Right hindlimb (tissue), 1 donor: ENCODE measurements at places on chromosomes 4 and X.
A peak's percentile ranks its signal among the peaks of the same experiment; 100 is the strongest.

DNA sequence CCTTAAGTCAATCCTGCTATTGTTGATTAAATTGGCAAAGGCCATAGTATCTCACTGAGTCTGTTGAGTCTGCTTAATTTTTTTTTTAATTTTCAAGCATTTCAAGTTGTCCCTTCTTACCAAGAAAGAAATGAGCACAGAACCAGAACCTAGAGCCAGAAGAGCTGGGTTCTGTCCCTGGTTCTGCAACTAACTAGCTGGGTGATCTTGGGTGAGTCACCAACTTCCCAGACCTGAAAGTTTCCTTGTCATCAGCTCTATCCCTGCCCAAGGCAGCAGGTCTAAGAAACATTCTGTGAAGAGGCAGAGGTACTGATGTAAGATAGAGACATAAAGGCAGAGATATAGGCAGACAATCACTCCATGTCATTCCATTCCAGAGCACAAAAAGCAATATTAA lies 17.3 kb downstream of the TEC start:
- no peak for DNase-seq

DNA sequence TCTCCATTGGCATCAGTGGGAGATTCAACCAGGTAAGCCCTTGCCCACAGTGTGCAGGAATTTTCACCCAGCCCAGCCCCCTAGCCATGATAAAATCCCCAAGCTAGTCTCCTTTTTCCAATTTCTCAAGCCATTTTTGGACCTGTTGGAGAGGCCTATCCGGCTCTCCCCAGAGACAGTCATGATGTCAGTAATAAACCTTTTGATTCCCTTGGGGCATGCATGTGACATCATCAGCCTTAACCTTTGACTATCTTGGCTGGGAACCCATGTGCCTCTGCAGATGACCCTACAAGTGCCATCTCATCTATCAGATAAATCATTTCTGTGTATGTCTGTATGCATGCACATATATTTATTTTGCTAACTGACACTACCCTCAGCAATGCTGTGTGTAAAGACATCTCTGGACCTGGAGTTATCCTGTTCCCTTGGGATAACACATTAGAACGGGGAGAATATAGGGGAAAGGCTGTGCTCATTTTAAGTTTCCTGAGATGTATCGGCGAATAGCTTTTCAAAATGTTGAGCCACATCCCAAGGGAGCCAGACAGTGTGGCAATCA lies 51.0 kb downstream of the CYTL1 start:
- no peak for DNase-seq

DNA sequence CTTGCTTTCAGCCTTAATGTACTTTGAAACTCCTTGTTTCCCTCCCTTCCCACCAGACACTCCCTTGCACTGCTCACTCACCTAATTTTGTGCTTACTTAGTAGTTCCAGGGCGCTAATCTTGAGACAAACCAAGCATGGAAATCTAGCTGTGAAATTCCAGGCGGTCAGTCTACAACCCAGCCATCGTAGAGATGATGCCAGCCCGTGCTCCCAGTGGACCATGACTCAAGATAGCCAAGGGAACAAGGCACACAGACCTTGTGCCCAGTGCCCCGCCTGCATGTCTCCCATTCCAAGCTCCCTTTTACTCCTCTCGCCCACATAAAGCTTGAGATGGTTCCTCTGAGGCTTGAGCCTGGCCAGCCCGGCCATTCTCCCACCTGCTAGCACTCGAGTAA lies 11.1 kb downstream of the TREX2 start:
- no peak for DNase-seq

GRCh38 chr4:92303621-92304027 lies at the start of gene GRID2:
Gene GRID2, plus strand, starts transcription at chr4:92303966.
- peak; percentile 59 for DNase-seq

GRCh38 chrX:47235691-47236103 lies 2.9 kb downstream of the USP11 start:
- no peak for DNase-seq

- no peak for DNase-seq
Measured at GRCh38 chr4:108954880-108955279, 192.0 kb upstream of the ETNPPL start.

DNA sequence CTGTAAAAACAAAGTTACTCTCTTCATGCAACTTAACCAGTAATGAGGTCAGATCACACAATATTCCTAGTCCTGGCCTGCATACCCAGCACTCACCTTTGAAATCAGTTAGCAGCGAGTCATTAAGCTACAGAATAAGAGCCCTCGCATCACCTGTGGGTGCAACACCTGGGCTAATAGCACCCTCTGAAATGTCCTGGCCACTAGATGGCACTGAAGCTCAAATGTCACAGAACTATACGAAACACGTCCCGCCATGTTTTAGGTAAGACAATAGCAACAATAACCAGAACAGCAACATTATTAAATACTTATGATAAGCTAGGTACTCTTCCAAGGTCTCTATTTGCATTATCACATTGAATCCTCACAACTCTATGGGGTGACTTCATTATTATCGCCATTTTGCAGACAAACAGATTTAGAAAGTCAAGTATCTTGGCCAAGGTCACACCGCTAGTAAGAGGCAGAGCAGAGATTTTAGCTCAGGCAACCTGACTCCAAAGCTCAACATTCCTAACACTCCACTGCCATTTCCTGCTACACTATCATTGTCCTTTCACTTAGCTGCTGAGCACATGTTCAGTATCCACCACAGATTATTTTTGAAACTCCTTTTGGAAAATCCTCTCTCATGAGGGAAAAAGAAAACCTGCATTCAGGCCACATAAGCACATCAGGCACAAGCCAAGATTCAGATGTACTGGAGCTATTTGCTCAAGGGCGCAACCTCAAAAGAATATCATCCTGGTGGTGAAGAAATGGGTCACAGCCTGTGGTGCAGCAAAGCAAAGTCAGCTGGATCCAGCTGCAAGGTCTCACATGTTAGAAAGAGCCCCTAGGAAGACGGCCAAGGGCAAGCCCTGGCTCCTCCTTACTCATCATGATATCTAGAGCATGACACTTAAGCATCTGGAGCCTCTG lies 59.5 kb upstream of the KDR start:
- peak; percentile 22 for DNase-seq

DNA sequence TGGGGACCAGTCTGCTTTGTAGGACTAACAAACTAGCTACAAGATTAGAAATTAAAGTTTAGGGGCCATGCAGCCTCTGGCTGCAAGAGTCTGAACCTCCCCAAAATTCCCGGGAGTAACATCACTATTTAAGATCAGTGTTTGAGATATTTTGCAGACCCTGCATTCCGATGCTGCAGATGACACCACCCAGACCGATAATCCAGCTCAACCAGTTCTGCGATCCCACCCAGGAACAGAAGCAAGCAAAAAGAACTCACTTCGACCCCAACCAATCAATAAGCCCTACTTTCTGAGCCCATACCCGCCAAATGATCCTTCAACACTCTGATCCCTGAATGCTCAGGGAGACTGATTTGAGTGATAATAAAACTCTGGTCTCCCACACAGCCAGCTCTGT lies 877.8 kb downstream of the FAT4 start:
- DNase-seq = no peak

DNA sequence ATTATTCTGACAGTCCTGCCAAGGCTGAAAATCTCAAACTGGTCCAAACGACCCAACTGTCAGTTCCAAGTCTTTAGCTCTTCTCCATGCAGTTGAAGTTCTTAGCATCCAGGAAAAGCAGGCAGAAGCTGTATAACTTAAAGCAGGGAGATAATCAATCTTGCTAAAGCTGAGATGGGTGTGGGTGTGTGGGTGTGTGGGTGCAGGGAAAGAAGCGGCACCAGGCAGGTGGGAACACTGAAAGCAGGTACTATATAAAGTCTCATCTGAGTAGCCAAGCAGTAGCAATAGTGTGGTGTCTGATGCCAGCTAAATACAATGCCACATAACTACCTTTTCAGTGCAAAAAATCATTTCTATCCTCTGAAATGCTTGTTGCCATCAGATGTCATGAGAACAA lies 69.7 kb upstream of the EGFL6 start:
- DNase-seq = no peak

- DNase-seq = no peak
Measured at GRCh38 chr4:140133576-140133975, 20.4 kb downstream of the MAML3 start.

- no peak for DNase-seq
Measured at GRCh38 chr4:183374950-183375555, 52.8 kb upstream of the CLDN24 start.

DNA sequence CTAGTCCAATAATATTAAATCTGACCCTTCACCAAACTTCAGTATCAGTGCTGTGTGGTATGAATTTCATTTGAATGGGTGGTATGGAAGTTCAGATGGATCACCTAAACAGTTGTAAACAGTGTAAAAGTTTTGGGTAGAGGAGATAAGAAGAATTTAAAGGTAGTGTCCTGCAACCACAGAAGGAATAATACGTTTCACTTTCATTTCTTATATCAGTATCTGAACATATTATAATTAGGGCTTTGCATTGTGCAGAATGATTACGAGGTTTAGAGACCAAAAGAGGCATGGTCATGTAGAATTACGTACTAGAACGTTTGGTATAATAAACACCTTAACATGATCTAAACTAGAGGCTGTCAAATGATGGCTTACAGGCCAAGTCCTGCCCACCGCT lies 116.1 kb downstream of the PDLIM5 start:
- no peak for DNase-seq

- DNase-seq = no peak
Measured at GRCh38 chr4:165532976-165533375, 154.2 kb downstream of the CPE start.

DNA sequence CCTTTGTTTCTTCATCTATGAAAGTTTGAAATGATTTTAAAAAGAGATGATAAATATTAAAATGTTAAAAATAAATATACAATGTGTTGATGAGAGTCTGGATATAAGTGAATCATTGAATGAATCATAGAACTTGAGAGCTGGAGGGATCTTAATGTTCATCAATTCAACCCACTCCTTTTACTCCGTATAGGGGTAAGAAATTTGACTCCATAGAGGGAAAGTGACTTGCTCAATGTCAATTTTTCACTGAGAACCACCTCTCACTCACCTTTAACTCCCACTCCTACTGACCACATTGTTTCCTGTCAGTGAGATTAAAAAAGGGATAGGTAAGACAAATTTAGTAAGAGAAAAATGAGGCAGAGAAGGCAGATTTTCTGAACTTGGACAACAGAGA lies 557.2 kb upstream of the GRIA3 start:
- no peak for DNase-seq

GRCh38 chrX:1391370-1391706 lies 575 bp downstream of the SLC25A6 start:
- no peak for DNase-seq

DNA sequence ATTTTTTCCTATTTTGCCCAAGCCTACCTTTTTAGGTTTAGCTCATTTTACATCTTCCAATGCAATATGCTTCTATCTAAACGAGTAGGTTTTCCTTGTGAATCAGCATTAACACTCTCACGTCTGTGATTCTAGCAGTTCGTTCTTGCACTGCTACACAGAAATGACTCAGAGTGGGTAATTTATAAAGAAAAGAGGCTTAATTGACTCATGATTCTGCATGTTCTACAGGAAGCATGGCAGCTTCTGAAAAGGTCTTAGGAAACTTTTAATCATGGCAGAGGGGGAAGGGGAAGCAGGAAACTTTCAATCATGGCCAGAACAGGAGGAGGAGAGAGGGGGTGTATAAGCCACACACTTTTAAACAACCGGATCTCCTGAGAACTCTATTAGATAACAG lies 44.9 kb downstream of the SPANXN1 start:
- no peak for DNase-seq

GRCh38 chr4:38490753-38491446 lies 173.1 kb upstream of the KLF3 start:
- DNase-seq = no peak

GRCh38 chrX:39481621-39482020 lies 616.1 kb downstream of the BCOR start:
- DNase-seq = no peak

GRCh38 chr4:109616243-109616642 lies 56.2 kb downstream of the MCUB start:
- no peak for DNase-seq

- no peak for DNase-seq
Measured at GRCh38 chr4:172698256-172698655, 470.4 kb upstream of the GALNT7 start.

- no peak for DNase-seq
Measured at GRCh38 chr4:148514041-148514440, 71.8 kb upstream of the NR3C2 start.

- peak; percentile 42 for DNase-seq
Measured at GRCh38 chr4:122992057-122992456, 69.7 kb upstream of the NUDT6 start.

- DNase-seq = no peak
Measured at GRCh38 chr4:154622598-154622997, 10.1 kb upstream of the FGG start.

DNA sequence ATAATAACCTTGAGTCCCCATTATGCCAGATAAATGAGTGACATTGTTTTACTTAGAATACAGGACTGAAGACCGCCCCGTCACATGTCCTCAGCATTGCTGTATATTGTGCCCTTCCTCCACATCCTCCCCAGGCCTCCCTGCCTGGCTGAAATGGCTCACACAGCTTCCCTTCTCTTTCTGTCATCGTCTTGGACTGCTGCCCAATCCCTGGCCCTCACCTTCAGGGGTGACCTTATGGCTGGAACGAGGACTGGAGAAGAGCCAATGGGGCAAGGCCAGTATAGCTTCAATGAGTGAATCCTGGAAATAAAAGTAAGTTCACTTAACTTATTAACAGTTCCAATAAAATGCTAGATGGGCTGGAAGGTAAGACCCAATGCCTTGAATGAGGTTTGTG lies 2.7 kb downstream of the KCNE5 start:
- DNase-seq = no peak

- no peak for DNase-seq
Measured at GRCh38 chr4:81921751-81922159, 450.0 kb upstream of the RASGEF1B start.

- no peak for DNase-seq
Measured at GRCh38 chrX:12987900-12988594, 13.1 kb downstream of the TMSB4X start.

DNA sequence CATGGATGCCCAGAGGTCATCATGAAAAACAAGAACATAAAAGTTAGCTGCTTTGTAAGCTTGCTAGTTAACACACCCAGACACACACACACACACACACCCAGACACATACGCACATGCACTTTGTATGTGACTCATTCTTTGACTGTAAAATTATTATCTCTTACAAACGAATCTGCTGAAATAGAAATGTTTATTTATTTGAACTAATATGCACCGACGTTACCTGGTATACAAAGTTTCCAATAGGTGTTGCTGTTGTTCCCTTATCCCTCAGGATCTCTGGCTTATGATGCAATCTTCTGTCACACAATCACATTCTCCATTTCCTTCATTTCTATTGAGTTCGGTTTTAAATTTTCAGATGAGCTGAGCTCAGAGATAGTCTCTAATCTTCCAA lies 209.3 kb downstream of the PTTG2 start:
- no peak for DNase-seq

DNA sequence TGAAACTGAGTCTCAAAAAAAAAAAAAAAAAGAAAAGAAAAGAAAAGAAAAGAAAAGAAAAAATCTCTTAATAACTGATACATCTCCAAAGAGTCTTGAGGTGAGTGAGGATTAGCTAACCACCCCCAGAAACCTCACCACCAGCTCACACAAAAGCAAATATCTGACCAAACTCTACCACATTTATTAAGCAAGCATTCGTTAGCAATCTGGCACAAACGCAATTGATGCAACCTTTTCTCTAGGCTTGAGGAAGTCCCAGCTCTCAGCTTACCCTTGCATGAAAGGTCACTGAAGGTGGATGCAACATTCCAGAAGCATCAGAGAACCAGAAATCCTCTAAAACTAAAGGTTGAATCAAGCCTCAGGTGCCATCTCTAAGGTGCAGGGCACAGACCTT lies 231.9 kb upstream of the BCOR start:
- DNase-seq = no peak
